Liver (tissue), 10 donors: ENCODE measurements at places on chromosomes 4 and X.

DNA sequence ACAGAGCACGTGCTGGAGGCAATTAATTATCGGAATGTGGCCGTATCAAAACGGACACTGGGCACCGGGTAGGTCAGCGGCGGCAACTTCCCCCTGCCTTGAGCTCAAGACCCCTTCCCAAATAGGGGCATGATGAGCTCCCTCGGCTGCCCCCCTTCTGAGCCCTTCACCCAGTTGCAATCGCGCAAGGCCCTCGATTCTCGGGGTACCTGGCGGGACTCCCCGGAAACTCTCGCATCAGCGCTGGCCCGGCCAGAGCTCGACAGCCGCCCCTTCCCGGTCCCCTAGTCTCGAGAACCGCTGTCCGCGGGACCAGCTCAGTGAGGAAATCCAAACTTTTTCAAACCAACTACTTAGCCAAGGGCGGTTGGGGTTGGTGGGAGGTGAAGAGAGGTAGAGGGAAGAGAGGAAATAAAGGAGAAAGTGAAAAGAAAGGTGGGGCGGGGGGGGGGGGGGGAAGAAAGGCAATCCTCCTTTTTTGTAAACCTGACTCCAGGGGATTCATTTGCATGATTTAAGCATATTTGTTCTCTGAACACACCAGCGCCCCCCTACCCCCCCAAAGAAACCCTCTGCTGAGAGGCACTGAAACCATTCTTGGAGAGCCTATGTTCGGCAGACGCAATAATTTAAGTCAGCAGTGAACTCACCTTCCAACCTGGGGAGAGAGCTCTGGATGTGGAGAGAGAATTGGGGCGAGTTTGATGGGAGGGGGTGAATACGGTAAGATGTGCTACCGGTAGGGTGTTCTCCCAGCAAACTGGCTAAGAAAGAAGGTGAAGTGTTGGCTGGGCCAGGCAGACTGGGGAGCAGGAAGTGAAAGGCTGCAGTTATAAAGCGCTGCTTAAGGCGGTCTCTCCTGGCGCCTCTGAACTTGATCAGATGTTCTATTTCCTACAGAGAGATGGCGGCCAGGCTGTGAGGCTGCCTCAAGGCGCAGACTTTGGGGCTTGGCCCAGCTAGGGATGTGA is 2.0 kb upstream of the ZIC3 start:
- DNase-seq = no peak

- DNase-seq = no peak
Measured at GRCh38 chrX:110038900-110039299, 36.0 kb downstream of the TMEM164 start.

DNA sequence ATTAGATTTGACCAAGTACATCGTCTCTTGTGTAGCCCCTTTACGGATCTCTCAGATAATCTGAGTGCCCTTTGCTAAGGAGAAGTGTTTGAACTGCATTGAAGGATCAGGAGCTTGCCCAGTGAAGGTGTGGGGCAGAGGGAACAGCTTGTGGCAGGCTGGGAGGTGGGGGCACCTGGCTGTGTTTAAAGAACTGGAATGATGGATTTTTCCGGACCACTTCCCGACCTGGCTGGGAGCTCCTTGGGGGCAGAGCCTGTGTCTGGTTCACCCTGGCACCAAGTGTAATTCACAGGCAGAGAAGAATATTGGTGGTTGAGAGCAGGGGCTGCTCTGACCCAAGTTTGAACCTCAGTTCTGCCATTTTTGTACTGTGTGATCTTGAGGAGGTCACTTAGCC is 18.5 kb downstream of the TBC1D14 start:
- DNase-seq = no peak

- DNase-seq = no peak
Measured at GRCh38 chr4:187071946-187072600, 348.4 kb upstream of the FAT1 start.
